Sciatic nerve (tissue), 2 donors: ENCODE measurements at places on chromosomes 1 and 21. TPM values are rescaled to one million over a fixed set of nuclear protein-coding genes. Genes with fewer than 3 reads are reported as not detected.

Gene KRTAP25-1
- not detected for total RNA-seq

Gene PLA2G2C
- total RNA-seq, result 0.36 TPM

Gene LAMC1
- 263 TPM for total RNA-seq

Gene GPATCH3
- 12.3 TPM for total RNA-seq

Gene OR2L3
- 0.13 TPM for total RNA-seq

Gene PRKAA2
- total RNA-seq, result 13.3 TPM

Gene FALEC
- total RNA-seq, result not detected

Gene OR6K3
- not detected for total RNA-seq

Gene CELA3A
- total RNA-seq, result 2.9 TPM

Gene B3GALT2
- total RNA-seq, result 10.2 TPM

Gene ZSWIM5
- total RNA-seq, result 2.8 TPM

Gene LEFTY2
- total RNA-seq, result 0.31 TPM

Gene BMP8A
- 8.3 TPM for total RNA-seq

Gene LY9
- total RNA-seq, result 1.2 TPM

Gene NMNAT1
- total RNA-seq, result 10.7 TPM

Gene SLC35F3
- not detected for total RNA-seq

Gene GJA8
- total RNA-seq, result not detected

Gene BGLAP
- total RNA-seq, result 5.1 TPM

DNA sequence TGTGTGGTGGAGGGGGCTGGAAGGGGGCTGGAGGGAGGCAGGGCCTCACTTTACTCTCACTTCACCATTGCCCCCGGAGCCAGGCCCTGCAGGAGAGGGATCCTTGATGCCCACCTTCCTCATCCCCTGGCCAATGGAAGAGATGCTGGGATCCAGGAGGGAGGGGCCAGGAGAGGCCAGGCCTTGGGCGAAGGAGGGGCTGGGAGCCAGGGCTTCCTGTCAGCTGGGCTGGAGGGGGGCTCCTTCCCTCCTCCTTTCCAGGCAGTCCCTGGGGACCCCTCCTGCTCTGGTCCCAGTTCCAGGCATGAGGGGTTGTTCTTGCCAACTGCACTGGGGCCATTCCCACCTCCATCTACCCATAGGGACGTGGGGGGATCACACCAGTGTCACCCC, 5.7 kb downstream of the AHDC1 start:
- DNase-seq, result no peak

DNA sequence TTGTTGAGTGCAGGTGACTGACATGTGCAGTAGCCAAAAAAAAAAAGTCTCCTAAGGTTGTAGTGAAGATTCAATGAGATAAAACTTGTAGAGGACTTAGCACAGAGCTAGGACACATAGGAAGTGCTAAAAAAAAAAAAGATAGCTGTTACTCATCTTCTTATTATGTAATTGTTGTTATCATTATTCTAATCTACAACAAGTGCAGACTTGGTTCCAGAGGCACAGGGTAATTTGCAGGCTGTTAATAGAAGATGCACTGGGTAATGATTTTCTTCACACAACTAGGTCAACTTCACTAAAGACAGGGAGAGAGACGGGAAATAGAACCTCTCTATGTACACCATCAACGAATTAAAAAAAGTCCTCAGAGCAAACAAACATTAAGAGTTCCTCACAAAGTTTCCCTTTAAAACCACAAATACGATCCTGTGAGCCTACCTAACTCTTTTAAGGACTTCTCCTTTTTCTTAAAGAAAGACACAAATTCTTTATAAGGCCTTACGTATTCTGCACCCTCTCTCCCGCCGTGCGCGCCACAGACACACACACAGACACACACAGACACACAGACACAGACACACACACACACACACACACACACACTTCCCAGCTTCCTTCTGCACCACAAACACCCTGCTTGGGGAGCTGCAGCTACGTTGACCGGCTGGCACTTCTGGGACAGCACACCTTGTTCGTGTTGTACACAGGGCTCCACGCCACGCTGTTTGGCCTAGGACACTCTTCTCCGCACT, 49.8 kb upstream of the GADD45A start:
- no peak for DNase-seq

DNA sequence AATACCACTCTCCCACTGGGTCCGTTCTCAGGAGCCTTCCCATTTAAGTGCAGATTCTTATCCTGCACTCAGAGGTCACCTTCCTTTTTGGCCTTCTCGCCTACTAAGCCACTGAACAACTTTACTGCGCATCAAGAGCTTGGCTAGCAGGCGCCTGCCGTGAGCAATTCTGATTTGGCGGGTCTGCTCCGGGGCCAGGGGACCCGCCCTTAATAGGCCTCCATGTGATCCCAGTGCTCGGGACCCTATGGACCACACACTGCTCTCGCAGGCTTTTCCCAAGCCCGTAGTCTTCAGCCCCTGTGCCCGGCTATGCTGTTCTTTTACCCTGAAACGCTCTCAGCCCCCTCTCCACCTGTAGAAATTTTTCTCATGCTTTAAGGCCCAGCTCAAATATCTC, 45.1 kb downstream of the BCL9 start:
- no peak for DNase-seq

DNA sequence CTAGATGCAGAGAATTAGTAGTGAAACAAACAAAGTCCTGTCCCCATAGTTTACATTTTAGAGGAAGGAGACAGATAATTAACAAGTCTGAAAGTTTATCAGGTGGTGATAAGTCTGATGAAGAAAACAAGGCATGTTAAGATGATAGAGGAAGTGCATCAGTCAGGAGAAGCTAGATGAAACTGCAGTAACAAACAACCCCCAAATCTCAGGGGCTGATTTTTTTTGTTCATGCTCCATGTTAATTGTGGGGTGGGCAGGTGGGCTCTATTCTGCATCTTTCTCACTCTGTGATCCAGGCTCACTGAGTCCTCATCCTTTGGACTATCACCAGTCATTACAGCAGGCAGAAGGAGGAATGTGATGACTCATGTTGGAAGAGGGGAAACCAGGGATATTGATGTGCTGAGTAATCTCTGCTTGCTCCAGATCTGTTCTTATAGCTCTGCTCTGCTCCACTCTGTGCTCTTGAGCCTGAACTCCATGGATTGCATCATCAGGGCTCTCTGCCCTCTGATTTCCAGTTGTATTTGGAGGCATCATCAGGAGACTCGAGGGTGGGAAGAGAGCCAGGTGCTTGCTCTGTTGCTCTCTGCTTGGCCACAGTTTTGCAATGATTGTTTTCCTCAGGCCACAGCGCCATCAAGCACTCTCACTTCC, 166.9 kb downstream of the IER5 start:
- no peak for DNase-seq

DNA sequence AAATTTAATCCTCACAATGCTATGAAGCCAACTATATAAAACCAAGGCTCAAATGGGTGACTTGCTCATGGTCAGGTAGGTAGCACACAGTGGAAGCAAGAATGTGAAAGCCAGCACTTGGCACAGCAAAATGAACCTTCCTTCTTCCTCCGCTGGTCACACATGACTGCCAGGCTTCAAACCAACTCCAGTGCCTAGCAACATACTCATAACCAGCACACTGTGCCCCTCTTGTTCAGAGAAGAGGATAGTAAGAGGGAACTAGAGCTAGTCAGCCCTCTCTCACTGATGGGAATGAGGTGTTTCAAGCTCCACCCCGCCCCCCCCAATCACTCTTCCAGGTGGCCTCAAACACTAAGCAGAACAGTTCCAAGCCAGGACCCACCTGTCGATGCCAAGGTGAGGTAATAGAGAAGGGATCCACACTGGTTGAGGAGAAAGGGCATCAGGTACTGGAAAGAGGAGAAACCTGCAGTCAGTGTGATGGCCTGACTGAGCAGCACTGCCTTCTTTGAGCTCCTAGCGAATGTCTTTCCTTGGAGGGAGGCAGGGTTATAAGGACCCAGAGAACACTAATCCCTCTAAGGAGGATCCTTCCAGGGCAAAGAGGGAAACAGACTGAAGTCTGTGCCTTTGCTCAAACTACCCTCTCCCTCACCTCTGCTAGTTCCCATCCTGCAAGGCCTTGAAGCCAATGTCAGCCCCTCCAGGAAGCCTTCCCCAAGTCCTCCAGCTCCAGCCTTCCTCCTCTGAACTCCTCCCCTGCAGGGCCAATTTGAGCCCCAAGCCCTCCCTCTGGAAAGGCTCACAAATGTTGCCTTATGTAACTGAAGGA, 1.2 kb downstream of the TMEM234 start:
- DNase-seq, result no peak

DNA sequence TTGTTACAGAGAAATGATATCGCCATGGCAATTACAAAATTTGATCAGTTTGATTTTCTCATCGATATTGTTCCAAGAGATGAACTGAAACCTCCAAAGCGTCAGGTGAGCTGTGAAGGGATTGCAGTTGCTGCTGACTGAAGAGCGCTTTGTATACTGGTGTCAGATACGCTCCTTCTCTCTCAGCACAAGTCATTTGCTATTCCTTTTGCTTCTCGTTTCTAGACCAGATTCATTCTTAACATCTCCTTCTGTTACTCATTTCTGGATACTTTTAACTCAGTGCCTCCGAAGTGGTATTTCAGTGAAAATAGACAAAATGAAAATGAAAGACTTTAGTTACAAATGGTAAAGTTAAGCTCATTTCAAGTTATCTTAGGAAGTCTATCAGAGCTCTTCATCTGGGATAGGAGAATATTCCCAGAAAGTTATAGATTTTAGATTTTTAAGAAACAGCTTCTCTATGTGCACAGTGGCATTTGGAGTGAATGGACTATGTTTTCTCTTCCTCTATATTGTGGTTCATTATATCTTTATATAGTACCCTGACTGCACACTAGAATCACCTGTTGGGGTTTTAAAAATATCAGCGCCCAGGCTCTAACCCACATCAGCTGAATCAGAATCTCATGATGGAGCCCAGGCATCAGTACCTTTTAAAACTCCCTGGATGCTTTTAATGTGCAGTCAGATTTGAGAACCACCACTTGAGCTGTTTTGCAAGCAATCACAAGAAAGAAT, 30.3 kb upstream of the KCNQ4 start:
- no peak for DNase-seq

DNA sequence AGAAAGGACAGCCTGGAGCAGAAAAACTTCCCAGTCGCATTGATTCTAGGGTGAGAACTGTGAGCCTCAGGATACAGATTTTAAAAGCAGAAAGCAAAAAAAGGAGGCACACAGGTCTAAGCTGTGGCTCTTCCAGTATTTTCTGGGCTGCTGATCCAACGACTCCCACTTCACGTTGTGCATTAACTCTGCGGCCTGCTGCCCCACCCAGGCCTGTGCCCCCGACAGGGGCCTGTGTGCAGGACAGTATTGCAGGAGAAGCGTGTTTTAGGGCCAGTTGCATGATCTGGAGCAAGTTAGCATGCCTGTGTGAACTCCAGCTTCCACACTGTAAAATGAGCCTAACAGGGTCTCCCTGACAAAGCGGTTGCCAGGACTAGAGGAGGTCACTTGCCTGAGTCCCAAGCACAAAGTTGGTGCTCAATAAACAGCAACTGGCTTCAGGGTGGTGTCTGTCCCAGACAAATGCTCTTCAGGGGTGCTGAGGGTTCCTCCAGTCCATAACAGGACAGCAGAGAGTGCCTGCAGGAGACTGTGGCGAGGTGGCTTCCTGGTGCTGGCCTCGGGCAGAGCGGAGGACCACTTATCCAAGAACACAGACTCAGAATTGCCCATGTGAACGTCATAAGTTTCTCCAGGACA, 66.8 kb upstream of the RAB4A start:
- DNase-seq, result no peak

GRCh38 chr1:23977187-23977853, 2.8 kb downstream of the SRSF10 start:
- DNase-seq, result no peak

- no peak for DNase-seq
Observed at GRCh38 chr1:92030656-92031107, 897 bp downstream of the EPHX4 start.

GRCh38 chr1:167862432-167863076, 51.4 kb downstream of the ADCY10 start:
- DNase-seq, result no peak

DNA sequence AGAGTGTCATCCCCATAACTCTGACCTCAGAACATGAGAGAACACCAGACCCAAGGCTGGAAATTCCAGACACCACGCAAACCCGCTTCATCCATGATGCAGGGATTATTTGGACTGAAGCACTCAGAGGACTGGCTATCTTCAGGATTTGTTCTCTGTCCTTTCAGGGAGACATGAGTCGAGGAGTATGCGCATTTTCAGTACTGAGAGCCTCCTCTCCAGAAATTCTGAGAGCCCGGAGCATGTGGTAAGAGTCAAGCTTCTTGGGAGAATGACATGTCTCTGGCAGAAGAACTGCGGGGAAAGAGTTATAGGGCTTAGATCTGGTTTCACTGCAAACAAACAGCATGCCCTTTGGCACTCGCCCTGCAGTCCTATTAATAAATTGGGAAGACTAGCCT, 6.9 kb downstream of the LAX1 start:
- DNase-seq, result no peak

- no peak for DNase-seq
Observed at GRCh38 chr1:14849038-14849437, 250.6 kb downstream of the KAZN start.

- DNase-seq, result no peak
Observed at GRCh38 chr21:33893917-33894316, 21.7 kb downstream of the ATP5PO start.

DNA sequence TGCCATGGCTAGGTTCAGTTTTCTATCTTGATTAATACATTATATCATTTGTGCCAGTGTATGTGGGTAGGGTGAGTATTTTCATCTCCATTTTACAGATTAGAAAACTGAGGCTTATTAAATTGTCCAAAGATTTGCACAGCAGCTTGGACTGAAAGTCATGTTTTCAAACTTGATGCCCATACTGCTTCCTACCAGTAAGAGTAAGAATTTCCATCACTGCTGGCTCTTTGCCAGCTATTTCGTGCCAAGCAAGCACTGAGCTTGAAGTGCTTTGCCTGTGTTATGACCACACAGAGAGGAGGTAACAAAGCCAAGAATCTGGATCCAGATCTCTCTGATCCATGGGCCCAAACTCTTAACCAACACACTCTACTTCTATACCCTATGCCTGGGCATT, 295.0 kb downstream of the VAV3 start:
- DNase-seq, result peak; percentile 70

DNA sequence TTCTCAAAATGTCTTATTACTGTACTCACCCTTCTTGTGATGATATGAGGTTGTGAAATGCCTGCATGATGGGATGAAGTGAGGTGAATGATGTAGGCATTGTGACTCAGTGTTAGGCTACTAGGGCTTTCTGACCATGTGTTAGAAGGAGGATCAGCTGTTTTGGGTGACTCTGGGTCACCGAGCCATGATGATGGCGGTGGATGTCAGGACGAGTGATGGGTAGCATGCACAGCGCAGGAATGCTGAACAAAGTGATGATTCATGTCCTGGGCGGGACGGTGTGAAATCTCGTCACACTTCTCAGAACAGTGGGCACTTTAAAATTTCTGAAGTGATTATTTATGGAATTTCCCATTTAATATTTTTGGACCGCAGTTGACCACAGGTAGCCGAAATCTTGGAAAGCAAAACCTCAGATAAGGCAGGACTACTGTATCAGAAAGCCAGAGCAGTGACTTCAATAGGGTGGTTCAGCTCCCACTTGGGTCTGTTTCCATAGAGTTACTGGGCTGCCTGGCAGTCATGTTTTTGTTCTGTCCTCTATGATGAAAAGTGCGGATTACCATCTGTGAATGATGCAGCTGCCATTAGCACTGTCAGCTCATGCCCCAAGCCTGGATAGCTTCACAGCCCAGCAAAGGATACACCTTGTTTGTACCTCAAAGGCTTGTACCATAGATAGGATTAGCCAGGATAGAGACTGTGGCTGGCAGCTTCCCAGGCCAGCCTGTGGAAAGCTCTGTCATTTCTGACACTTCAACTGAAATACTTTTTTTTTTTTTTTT, 26.6 kb downstream of the IL6R start:
- DNase-seq, result no peak
